Activated T-cell treated with anti-CD3 and anti-CD28 coated beads, Interleukin-2, amount 50 U/mL, for 72 hours (primary cell): ENCODE measurements at places on chromosomes 5 and 9. TPM values are rescaled to one million over a fixed set of nuclear protein-coding genes. Genes with fewer than 3 reads are reported as not detected.

Gene RAD1
- 43.8 TPM for total RNA-seq

Gene TRIM7
- total RNA-seq = 2.9 TPM

Gene SPTLC1
- total RNA-seq = 55.5 TPM

Gene PCDHB9
- not detected for total RNA-seq

Gene FRRS1L
- total RNA-seq = not detected

Gene ADAMTS19
- not detected for total RNA-seq

GRCh38 chr9:5579881-5580280 is 49.0 kb upstream of the RIC1 start:
- H3K4me1 ChIP-seq = peaks cover 61% of the 10 kb centered on the region
- DNase-seq = no peak
- peaks cover 10% of the 10 kb centered on the region for H3K36me3 ChIP-seq
- peak overlapping the region; percentile 63 for H3K27ac ChIP-seq

DNA sequence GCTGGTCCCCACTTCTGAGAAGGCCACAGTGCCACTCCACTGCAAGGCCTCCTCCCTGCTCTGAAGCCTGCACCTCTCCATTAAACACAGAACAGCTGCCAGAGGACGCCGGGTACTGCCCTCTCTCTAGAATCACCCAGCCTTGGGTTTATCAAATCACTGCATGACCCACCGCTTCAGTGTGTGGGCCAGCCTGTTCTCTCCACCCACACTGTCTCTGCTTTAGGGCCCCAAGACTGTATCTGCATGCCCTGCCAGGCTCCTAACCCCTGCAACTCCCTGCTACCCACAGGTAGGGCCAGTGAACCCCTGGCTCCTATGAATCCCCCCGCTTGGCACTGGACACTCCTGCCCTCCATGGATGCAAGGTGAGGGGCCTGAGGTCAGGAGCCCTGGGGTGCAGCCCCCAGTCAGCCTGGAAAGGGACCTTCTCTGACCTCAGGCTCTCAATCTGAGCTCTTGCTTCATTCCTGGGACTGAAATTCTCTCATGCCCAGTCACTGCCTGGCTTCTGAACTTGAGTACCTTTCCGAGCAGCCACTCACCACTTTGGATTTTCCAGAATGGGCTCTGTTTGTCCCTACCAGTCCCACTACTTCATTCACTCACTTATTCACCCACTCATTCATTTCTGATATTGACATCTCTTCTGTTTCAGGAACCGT is 206.3 kb downstream of the GABBR2 start:
- no peaks in the 10 kb centered on the region for H3K4me1 ChIP-seq
- no peak overlapping the region for H3K27ac ChIP-seq
- no peak for DNase-seq
- no peaks in the 10 kb centered on the region for H3K36me3 ChIP-seq
- H3K27me3 ChIP-seq = peaks cover 20% of the 10 kb centered on the region
- H3K4me3 ChIP-seq = no peak overlapping the region

GRCh38 chr5:6715758-6716628 is 2.8 kb downstream of the TENT4A start:
- DNase-seq = peak; percentile 6
- H3K27me3 ChIP-seq = peaks cover 5% of the 10 kb centered on the region

GRCh38 chr5:35853631-35854030 is 3.1 kb upstream of the IL7R start:
- DNase-seq = peak; percentile 81
- H3K4me3 ChIP-seq = peak overlapping the region; percentile 91
- peaks cover 29% of the 10 kb centered on the region for H3K36me3 ChIP-seq
- H3K27ac ChIP-seq = peak overlapping the region; percentile 89
- H3K4me1 ChIP-seq = peaks cover 88% of the 10 kb centered on the region
- no peaks in the 10 kb centered on the region for H3K27me3 ChIP-seq

- H3K4me1 ChIP-seq = peaks cover 34% of the 10 kb centered on the region
- peaks cover 2% of the 10 kb centered on the region for H3K36me3 ChIP-seq
- H3K27ac ChIP-seq = peak overlapping the region; percentile 100
- no peak for DNase-seq
- peak overlapping the region; percentile 100 for H3K4me3 ChIP-seq
Observed at GRCh38 chr9:137638680-137639079, 19.9 kb downstream of the EHMT1 start.

- DNase-seq = no peak
- H3K27me3 ChIP-seq = peaks cover 7% of the 10 kb centered on the region
- H3K4me3 ChIP-seq = no peak overlapping the region
- no peaks in the 10 kb centered on the region for H3K36me3 ChIP-seq
Observed at GRCh38 chr5:133365738-133366137, 246.6 kb downstream of the FSTL4 start.

DNA sequence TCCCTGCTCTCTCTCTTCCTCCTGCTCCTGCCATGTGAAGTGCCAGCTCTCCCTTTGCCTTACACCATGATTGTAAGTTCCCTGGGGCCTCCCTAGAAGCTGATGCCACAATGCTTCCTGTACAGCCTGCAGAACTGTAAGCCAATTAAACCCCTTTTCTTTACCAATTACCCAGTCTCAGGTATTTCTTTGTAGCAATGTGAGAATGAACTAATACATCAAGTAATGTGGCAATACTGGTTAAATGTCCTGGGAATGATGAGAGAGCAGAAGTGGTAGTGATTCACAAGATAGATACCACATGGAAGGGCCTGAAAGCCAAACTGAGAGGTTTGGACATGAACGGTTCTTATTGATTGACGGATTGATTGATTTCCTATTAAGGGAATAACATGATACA is 62.6 kb upstream of the IL12B start:
- peaks cover 5% of the 10 kb centered on the region for H3K36me3 ChIP-seq
- DNase-seq = no peak
- H3K27ac ChIP-seq = no peak overlapping the region
- no peak overlapping the region for H3K4me3 ChIP-seq

DNA sequence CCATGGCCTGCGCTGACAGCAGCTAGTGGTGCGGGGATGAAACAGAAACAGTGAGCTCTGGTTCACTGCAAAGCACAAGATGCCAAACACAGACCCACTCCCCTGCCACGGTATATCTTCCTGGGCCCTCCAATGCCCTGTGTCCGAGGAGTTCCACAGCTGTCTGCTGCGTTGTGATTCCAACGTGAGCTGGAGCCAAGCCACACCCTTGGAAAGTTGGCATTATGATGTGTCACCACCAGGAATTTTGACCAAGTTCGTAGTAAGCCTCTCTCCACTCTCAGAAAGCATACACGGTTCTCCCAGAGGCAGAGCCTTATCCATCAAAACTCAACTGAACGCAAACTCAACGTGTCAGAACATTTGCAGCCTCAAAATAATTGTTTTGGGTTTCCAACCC is 55.6 kb downstream of the MACROH2A1 start:
- no peaks in the 10 kb centered on the region for H3K4me1 ChIP-seq
- H3K36me3 ChIP-seq = peaks cover 15% of the 10 kb centered on the region
- no peak overlapping the region for H3K4me3 ChIP-seq
- no peak overlapping the region for H3K27ac ChIP-seq
- H3K27me3 ChIP-seq = no peaks in the 10 kb centered on the region
- DNase-seq = no peak
